ENCODE measurements at places on chromosomes 5 and 9. TPM values are rescaled to one million over a fixed set of nuclear protein-coding genes. Genes with fewer than 3 reads are reported as not detected.

DNA sequence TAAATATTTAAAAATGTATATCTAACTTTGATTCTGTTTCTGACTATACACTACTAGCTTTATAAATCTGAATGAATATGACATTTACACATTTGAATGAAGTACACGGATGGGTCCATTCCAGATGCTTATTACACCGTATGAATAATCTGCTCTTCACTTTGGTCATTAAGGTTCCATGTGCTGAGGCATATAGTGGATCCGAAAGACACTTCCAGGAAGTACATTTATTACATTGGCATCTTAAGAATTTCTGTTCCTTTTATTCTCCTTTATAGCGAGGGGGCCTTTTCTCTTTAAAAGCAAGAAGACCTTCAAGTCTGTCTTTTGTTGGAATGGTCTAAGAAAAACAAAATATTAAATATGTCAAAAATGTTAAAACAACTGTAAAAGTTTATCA, 147.6 kb downstream of the AUH start:
- DNase-seq, result peak; percentile 48
- H3K4me3 ChIP-seq, result no peak overlapping the region
- no peaks in the 10 kb centered on the region for H3K36me3 ChIP-seq
- H3K4me1 ChIP-seq, result no peaks in the 10 kb centered on the region
- no peak overlapping the region for H3K27ac ChIP-seq

GRCh38 chr5:54944364-54944763, 41.0 kb downstream of the ESM1 start:
- no peaks in the 10 kb centered on the region for H3K36me3 ChIP-seq
- H3K4me1 ChIP-seq, result no peaks in the 10 kb centered on the region
- peak; percentile 13 for DNase-seq
- H3K27ac ChIP-seq, result no peak overlapping the region
- H3K27me3 ChIP-seq, result no peaks in the 10 kb centered on the region

GRCh38 chr5:101288633-101289032, 385.6 kb upstream of the ST8SIA4 start:
- no peak for DNase-seq
- H3K4me3 ChIP-seq, result no peak overlapping the region
- H3K36me3 ChIP-seq, result no peaks in the 10 kb centered on the region
- no peak overlapping the region for H3K27ac ChIP-seq
- no peaks in the 10 kb centered on the region for H3K27me3 ChIP-seq
- H3K4me1 ChIP-seq, result no peaks in the 10 kb centered on the region

- no peaks in the 10 kb centered on the region for H3K27me3 ChIP-seq
- no peaks in the 10 kb centered on the region for H3K36me3 ChIP-seq
- no peak overlapping the region for H3K4me3 ChIP-seq
- no peaks in the 10 kb centered on the region for H3K4me1 ChIP-seq
These were observed 768.3 kb upstream of the COX7C start for GRCh38 chr5:85849411-85849810.

Gene LECT2
- not detected for total RNA-seq

DNA sequence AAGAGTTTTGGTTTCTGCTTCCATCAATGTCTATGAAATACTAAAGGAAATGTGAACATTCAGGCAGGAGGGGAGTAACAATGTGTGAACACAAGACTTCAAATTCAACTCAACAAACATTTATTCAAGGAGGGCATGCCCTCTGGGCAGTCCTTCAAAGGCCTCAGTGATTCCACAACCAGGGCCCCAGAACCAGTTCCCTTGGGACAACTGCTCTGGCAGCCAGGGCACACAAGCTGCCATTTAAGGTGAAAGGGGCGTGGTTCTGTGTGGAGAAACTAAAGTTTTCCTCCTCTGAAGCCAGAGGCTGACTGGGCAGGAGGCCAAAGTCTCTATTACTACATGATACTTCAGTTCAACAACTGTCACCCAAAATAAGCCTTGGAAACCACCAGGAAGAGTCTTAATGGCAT, 3.2 kb downstream of the RBM18 start:
- no peak overlapping the region for H3K27ac ChIP-seq
- H3K4me3 ChIP-seq, result no peak overlapping the region
- peaks cover 12% of the 10 kb centered on the region for H3K36me3 ChIP-seq
- H3K4me1 ChIP-seq, result peaks cover 19% of the 10 kb centered on the region
- no peaks in the 10 kb centered on the region for H3K27me3 ChIP-seq

Gene ARRDC1
- total RNA-seq, result 13.9 TPM

Gene FOXD4
- 0.31 TPM for total RNA-seq

DNA sequence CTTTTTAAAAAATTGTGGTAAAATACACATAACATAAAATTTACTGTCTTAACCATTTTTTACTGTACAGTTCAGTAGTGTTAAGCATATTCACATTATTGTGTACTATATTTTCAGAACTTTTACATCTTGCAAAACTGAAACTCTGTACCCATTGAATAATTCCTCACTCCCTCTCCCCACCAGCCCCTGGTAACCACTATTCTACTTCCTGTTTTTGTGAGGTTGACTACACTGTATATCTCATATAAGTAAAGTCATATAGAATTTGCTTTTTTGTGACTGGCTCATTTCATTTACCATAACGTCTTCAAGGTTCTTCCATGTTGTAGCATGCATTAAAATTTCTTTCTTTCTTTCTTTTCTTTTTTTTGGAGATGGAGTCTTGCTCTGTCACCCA, 87.0 kb downstream of the LNPEP start:
- H3K4me1 ChIP-seq, result peaks cover 15% of the 10 kb centered on the region
- H3K4me3 ChIP-seq, result no peak overlapping the region
- no peak overlapping the region for H3K27ac ChIP-seq
- no peak for DNase-seq
- H3K36me3 ChIP-seq, result peaks cover 21% of the 10 kb centered on the region

DNA sequence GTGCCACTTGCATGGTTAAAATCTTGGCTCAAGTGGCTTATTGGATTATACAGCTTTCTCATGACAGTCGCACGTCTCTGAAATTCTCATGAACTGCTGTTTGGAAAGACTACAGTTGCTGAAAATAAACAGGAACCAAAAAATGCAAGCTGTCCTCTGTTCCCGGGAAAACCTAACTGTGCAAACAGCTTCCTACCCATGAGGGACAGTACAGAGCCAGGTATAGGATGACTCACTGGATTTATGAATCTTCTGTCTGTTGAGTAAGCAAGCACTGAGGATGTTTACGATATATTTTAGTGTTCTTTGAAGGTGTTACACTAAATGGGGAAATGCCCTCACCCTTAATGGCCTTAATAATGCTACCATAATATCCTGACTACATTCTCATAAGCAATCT, 380.3 kb upstream of the TNC start:
- H3K27me3 ChIP-seq, result peaks cover 2% of the 10 kb centered on the region
- no peaks in the 10 kb centered on the region for H3K4me1 ChIP-seq
- no peak overlapping the region for H3K27ac ChIP-seq
- no peaks in the 10 kb centered on the region for H3K36me3 ChIP-seq
- no peak overlapping the region for H3K4me3 ChIP-seq

Gene ZBTB26
- 6.5 TPM for total RNA-seq

DNA sequence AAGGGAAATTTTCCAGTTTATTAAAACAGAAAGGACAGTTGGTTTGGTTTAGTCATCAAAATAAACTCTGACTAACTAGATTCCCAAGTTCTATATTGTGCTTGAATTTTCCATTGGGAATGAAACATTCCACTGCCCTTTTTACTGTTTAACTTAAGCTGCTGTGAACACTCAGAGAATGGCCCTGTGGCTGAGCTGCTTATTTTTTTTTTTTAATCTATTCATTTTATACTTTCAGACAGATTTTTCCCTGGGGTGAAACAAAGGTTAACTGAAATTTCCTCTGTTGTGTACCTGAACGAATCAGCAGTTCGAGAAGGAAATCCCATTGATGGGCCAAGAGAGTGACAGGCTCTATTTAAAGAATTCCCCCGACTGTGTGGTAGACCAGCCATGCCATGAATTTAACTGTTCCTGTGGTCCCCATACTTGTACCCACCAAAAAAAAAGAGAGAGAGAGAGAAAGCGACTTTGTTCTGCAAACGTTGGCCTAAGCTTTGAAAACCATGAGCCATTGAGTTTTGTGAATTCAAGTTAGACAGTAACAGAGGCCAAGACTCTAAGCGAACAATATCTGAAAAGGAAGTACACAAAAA, 138.7 kb upstream of the GRHPR start:
- no peaks in the 10 kb centered on the region for H3K36me3 ChIP-seq
- peak overlapping the region; percentile 80 for H3K27ac ChIP-seq
- no peaks in the 10 kb centered on the region for H3K27me3 ChIP-seq

GRCh38 chr5:19880859-19881436, 107.1 kb downstream of the CDH18 start:
- no peaks in the 10 kb centered on the region for H3K27me3 ChIP-seq
- no peaks in the 10 kb centered on the region for H3K36me3 ChIP-seq
- no peak for DNase-seq

Gene CYLC2
- total RNA-seq, result not detected

DNA sequence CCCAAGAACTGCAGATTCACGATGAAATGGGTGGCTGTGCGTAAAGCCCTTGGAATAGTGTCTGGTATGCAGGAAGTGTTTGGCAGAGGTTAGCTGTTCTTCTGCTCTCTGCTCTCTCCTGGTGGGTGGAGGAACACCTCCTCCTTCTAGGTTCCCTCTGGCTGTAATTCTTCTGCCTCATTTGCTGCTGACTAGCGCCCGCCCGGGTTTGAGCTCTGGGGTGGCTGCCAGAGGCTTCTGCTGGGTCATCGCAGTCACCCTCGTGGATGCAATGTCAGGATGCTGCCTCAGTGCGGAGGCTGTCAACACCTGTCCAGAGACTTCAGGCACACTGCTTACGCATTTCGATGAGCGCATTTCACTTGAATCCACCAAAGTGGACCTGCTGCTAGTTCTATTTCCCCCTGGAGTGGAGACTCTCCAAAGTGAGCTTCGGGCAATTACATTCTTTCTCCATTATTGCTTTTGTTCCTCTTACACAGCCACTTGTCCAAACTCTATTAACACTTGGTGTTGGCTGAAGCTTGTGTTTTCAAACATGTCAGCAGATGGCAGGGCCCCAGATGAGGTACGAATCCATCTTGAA, 11.7 kb downstream of the DOCK2 start:
- no peaks in the 10 kb centered on the region for H3K27me3 ChIP-seq
- H3K36me3 ChIP-seq, result no peaks in the 10 kb centered on the region
- H3K27ac ChIP-seq, result no peak overlapping the region
- H3K4me3 ChIP-seq, result no peak overlapping the region
- H3K4me1 ChIP-seq, result peaks cover 28% of the 10 kb centered on the region
- peak; percentile 92 for DNase-seq

GRCh38 chr9:16196206-16196605, 643.4 kb downstream of the CCDC171 start:
- H3K4me3 ChIP-seq, result no peak overlapping the region
- H3K27me3 ChIP-seq, result no peaks in the 10 kb centered on the region
- H3K4me1 ChIP-seq, result peaks cover 30% of the 10 kb centered on the region
- no peak overlapping the region for H3K27ac ChIP-seq
- peak; percentile 49 for DNase-seq

Gene DPP7
- 53.8 TPM for total RNA-seq

Gene FLT4
- 7.2 TPM for total RNA-seq

Gene FGFR4
- 4.8 TPM for total RNA-seq

DNA sequence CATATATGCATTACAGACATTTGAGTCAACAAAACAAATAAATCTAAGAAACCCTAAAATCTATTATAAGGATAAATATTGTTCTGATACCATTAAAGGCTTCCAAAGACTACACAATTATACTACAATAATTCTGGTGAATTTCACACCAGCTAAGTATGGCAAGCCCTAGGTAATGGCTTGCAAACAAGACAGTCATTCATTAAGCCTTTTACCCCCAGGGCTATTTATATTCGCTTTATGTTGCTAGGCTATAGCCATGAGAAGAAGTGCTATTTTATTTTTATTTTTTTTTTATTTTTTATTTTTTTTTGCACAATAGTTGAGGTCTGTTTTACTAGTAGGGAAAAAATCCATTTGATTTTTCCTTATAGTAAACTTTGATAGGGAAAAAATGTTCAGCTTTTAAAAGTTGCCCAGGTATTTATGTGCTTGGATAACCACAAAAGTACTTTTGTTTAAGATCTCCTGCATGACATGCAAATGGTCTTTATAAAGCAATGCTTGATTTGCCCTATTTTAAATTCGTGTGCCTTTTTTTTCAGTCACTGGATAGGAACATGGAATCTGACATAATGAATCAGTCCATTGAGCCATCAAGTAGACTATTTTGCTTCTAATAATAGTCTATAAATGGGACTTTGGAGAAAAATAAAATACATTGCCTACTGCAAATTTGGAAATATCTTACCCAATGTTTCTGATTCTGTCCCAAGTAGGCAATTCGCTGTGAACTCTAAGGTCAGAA, 946.3 kb upstream of the COX7C start:
- H3K4me3 ChIP-seq, result no peak overlapping the region
- DNase-seq, result no peak
- no peaks in the 10 kb centered on the region for H3K4me1 ChIP-seq
- H3K27ac ChIP-seq, result no peak overlapping the region
- H3K36me3 ChIP-seq, result no peaks in the 10 kb centered on the region
- H3K27me3 ChIP-seq, result no peaks in the 10 kb centered on the region

- no peak overlapping the region for H3K27ac ChIP-seq
- H3K4me1 ChIP-seq, result no peaks in the 10 kb centered on the region
- peak; percentile 74 for DNase-seq
- H3K36me3 ChIP-seq, result peaks cover 2% of the 10 kb centered on the region
These were observed 144.5 kb downstream of the GCNT1 start for GRCh38 chr9:76603448-76603895.

DNA sequence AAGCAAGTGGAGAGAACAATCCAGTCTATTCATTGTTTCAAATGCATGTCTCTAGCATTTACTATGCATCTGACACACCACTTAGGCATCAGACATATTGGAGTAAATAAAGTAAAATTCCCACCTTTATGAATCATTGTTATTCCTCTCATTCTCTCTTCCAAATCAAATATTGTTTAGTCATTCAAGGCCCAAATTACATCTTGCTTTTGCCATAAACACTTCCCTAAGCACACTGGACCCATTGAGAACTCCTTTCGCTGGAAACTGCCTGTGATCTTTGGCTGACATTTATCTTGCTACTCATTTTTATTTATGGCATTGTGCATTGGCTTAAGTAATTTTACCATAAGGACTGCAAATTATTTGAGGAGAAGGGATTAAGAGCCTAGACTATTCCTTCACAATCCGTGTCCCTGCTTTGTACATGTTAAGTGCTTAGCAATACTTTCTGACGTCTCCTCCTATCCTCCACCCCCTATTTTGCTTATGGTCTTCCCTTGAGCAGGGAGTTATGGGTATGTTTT, 7.4 kb downstream of the C5orf46 start:
- peaks cover 48% of the 10 kb centered on the region for H3K4me1 ChIP-seq
- peaks cover 8% of the 10 kb centered on the region for H3K36me3 ChIP-seq
- no peak overlapping the region for H3K4me3 ChIP-seq
- H3K27me3 ChIP-seq, result no peaks in the 10 kb centered on the region
- peak overlapping the region; percentile 93 for H3K27ac ChIP-seq
- peak; percentile 77 for DNase-seq

DNA sequence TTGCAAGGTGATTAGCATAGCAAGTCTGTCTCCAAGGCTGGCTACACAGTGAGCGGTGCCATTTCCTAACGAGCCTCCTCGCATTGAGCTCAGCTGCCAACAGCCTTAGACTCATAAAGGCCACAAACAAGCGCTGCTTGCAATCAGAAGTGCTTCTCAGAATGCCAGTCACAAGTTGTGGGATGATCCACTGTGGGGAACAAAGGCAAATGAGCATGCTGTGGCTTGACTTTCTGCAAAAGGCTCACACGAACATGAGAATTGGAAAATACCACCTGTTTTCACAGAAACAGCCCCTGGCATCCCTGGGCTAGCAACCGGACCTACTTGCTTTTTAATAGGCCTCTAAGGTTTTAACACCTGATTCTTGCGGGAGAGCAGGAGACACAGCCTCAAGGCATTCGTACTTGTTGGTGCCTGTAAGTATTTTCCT, 215.5 kb downstream of the FANCC start:
- H3K27ac ChIP-seq, result no peak overlapping the region
- H3K36me3 ChIP-seq, result no peaks in the 10 kb centered on the region
- peaks cover 29% of the 10 kb centered on the region for H3K4me1 ChIP-seq
- H3K27me3 ChIP-seq, result no peaks in the 10 kb centered on the region

All from astrocyte (in vitro differentiated cells and primary cell).